ENCODE measurements at places on chromosomes 3 and 15.

- no peak for DNase-seq
Observed at GRCh38 chr3:86654806-86655460, 336.0 kb downstream of the VGLL3 start.

DNA sequence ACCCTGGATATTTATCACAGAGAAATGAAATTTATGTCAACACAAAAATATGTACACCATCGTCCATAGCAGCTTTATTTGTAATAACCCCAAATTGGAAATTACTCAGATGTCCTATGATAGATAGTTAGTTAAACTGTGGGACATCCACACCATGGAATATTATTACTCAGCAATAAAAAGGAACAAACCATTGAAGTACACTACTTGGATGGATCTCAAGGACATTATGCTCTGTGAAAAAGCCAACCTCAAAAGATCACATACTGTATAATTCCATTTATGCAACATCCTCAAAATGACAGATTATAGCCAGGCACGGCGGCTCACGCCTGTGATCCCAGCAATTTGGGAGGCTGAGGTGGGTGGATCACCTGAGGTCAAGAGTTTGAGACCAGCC, 113.3 kb downstream of the PGPEP1L start:
- DNase-seq, result no peak

DNA sequence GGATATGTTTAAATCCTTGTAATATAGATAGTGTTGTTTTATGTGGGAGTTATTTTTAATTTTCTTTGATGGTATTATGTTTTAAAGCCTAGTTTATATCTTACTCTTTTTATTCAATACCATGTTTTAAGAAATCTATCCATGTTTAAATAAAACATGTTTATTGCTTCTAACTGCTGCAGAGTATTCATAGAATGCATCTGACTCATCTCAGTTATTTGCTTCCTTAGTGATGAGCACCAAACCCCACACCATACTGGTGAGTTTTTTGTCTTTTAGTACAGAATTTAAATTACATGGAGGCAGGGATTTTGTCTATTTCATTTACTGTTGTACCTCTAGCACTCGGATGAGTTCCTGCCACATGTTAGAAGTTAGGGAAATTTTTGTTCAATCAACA, 209.2 kb downstream of the NSUN3 start:
- DNase-seq, result no peak

- no peak for DNase-seq
Observed at GRCh38 chr3:179848711-179849110, 188.0 kb downstream of the PEX5L start.

DNA sequence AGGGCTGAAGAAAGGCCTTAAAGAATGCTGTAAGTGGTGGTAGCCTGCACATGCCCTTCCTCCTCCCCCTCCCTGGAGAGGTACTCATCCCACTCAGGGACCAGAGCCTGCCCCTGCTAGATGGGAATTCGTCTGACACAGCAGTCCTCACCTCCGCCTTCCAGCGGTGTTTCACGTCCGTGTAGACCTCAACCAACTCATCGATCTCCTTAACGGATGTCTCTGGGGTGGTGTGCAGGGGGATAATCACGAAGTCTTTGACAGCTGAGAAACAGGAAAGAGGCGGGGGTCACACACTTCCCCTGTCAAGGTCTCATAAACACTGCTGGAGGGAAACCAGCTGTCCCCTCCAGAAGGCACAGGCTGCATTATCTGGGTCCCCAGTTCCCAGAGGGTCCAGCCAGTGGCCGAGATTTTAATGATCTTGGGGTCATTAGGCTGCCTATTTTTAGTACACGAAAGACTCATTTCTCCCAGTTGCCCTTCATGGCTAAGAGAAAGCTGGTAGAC, 9.9 kb downstream of the DNASE1L3 start:
- no peak for DNase-seq

DNA sequence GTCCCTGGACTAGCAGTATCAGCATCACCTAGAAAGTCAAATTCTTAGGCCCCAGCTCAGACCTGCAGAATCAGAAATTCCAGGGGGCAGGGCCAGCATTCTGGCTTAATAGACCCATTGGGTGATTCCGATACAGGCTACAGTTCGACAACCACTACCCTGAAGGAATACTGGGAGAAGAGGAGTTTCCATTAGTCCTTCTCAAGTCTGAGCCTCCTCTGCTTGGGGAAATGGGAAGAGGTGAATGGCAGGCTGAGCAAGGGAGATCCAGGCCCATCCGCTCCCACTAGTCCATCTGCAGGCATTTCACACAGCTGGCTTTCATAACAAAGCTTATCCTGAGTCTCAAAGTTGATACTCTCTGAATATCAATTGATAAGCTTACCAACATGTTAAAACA, 69.1 kb downstream of the MECOM start:
- no peak for DNase-seq

DNA sequence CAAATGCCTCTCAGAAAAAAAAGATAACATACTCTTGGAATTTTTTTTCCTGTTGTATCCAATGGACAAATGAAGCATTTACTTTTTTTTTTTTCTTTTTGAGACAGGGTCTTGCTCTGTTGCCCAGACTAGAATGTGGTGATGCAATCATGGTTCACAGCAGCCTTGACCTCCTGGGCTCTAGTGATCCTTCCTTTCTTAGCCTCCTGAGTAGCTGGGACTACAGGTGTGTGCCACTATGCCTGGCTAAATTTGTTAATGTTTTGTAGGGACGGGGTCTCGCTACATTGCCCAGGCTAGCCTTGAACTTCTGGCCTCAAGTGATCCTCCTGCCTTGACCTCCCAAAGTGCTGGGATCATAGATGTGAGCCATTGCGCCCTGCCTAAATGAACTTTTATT, 167.2 kb downstream of the ISL2 start:
- no peak for DNase-seq

DNA sequence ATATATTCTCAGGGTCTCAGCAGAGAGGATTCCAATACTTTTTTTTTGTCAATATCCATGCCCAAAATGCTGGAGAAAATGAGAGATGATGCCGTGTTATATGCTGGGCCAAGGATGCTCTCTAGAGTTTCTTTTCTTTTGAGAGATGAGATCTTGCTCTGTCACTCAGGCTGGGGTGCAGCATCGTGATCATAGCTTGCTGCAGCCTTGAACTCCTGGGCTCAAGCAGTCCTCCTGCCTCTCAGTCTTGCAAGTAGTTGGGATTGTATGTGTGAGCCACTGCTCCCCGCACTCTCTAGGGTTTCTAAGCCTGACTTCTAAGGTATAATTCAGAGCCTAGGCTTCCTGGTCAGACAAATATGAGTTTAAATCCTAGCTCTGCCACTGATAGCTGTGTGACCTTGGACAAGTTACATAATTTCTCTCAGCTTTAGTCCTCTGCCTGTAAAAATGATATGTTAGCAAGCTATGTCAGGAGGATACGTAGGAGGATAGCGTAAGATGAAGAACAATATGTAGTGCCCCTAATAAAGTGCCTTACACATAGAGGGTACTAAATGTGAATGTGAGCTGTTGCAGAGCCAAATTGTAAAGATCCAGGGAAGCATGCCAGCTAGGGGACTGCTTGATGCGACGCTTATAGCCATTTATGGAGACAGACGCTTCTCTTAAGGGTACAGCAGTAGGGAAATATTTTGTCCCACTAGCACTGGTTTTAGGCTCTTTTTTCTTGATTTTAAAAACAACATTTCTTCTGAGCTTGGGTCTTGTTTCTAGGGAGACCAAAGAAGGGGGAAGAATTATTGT, 7.4 kb downstream of the STARD9 start:
- no peak for DNase-seq

DNA sequence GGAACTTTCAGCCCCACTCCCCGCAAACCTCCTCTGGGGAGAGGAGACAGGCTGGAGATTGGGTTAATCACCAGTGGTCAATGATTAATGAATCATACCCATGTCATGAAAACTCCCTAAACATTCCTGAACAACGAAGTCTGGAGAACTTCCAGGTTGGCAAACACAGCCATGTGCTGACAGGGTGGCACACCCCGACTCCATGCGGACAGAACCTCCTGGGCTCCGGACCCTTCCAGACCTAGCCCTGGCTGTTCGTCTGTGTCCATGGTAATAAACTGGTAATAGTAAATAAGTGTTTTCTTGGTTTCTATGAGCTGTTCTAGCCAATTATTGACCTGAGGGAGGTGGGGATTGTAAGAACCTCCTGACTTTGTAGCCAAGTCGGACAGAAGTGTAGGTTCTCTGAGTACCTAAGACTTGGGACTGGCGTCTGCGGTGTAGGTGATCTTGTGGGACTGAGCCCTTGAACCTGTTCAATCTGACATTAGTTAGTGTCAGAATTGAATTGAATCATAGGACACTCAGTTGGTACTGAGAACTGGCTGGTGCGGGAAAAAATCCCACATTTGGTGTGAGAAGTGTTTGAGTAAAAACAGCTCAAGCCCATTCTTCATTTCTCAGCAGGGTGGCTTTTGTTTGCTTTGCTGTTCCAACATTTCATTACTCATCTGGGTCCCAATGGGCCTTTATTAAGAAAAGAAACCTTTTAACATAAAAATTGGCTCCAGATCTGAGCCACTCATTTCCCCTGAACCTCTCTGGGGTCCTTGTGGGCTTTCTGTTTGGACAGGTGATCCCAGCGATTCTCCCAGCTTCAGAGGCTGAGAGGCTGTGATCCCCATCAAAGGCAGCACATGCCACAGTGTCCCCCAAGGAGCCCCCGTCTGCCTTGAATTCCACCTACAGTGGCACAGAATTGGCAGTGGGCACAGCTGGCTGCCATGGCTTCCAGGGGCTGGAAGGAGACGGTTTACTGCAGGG, 151.0 kb downstream of the TJP1 start:
- no peak for DNase-seq

GRCh38 chr3:178527981-178528380, 8.3 kb upstream of the KCNMB2 start:
- DNase-seq, result no peak

- no peak for DNase-seq
Observed at GRCh38 chr3:177622520-177622919, 425.2 kb upstream of the TBL1XR1 start.

DNA sequence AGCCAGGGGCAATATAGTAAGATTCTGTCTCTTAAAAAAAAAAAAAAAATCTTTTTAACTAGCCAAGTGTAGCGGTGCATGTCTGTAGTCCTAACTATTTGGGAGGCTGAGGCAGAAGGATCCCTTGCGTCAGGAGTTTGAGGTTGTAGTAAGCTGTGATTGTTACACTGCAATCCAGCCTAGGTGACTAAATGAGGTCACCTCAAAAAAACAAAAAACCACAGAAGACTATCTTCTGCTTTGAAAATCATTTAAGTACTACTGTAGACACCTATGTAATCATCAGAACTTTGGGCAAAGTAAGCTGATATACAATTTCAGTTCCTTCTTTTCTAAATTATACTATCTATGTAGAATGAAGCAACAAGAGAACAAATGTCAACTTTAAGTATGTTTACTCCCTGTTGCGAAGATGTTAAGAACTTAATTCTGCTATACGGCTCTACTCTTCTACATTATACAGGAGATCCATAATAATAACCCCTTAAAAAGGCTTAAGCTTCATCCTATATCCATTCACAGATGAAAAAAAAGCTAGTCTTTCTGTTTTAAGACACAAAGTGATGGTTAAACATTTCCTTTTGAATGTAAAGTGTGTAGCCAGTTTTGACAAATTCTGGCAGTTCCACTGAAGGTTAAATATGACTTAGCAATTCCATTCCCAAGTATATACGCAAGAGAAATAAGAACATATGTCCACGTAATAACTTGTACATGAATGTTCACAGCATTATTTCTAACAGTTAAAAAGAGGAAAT, 15.2 kb downstream of the DAZL start:
- DNase-seq, result no peak

GRCh38 chr3:16369885-16370284, 104.9 kb downstream of the OXNAD1 start:
- no peak for DNase-seq

GRCh38 chr3:142120707-142121106, 28.6 kb downstream of the TFDP2 start:
- no peak for DNase-seq

DNA sequence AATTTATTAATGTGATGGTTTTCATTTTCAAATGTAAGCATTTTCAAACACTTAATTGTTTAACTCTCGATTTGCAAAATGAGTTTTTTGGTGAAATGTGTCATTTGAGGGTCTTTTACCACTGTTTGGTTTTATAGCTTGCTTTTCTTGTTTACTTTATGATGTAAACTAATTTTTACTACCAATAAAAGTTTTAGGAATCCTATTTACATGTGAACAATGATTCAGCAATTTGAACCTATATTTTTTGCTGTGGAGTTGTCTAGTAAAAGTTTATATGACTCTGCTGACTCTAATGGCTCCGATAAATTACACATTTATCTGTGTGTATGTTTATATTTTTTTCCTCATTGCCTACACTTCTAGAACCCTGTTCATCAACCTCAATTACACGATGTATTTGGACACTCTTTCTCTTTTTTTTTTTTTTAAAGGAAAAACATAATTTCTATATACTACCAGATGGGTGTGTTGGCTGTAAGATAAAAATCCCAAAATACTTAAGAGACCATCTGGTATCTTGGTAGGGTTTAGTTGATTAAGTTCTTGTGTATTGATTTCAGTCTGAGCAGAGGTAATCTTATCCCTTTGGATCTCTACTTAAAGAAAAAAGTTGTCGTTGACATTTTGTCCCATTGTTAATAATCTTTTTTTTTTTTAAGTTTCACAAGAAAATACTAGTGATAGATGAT, 89.5 kb downstream of the PTPRG start:
- no peak for DNase-seq

DNA sequence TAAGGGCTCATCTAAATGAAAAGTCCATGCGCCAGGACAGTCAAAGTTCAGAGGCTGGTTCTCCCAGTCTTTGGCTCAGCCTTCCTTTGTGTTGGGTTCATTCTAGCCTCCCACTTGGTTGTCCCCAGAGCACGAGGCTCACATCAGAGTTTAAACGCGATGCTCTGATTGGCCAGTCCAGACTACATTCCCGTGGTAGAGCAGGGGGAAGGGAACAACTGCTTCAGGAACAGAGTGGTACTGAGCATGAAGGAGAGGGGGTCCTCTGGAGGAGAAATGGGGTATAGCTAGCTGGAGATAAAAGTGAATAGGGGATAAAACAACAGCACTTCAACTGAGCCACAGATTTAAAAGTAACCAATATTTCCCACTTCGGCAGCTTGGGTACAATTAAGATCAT, 32.2 kb downstream of the ANAPC13 start:
- DNase-seq, result no peak

- DNase-seq, result no peak
Observed at GRCh38 chr15:36208868-36209582, 370.4 kb upstream of the CDIN1 start.

DNA sequence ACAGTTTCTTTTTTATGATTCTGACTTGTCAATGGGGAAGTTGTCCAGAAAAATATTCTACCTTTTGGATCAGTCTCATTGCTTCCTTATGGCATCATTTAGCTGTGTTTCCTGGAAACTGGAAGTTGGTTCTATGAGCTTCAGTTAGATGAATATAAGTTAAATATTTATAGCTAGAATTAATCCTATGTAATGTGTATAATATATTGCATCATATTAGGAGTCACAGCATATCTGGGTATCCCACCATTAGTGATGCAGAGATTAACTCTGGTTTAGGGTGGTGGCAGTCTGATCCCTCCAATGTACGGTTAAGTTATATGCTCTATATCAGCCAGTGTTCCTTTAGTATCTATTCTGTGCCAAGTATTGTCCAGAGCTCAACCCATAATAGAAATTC, 19.3 kb downstream of the KLHL24 start:
- no peak for DNase-seq

- DNase-seq, result no peak
Observed at GRCh38 chr15:60798821-60799220, 319.9 kb upstream of the ICE2 start.
